ENCODE measurements at places on chromosomes 2 and 18. TPM values are rescaled to one million over a fixed set of nuclear protein-coding genes. Genes with fewer than 3 reads are reported as not detected.

NETO1 gene
- 0.56 TPM for total RNA-seq

DNA sequence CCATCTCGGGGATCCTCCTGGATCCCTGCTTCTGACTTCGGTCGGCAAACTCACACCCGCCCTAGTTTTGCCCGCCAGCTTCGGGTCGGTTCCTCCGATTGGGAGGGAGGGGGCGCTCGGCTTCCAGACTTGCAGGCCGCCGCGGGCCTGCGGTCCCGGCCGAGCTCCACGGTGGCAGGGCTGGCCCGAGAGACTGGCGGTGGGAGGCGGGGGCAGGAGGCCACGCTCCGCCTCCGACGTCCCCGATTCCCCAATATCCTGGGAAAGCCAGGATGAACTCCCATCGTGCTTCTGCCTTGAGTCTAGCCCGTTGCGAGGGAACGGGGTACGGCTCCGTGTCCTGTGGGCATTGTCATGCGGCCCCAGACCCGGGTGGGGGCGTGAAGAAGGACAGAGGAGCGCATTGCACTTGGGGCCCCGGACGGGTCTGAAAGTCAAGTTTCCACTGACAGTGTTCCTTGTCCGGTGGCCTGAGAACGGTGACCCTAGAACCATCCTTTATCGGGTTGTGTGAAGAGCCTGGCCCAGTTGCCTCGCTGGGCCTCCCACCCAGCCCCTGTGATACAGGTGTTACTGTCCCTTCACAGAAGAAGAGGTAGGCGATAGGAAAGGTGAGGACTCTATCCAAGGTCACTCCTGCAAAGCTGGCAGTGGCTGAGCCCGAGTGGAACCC is 2.4 kb upstream of the INHBB start:
- DNase-seq, result peak; percentile 95

- DNase-seq, result no peak
Observed at GRCh38 chr2:174485788-174486562, 854 bp downstream of the GPR155 start.

DNA sequence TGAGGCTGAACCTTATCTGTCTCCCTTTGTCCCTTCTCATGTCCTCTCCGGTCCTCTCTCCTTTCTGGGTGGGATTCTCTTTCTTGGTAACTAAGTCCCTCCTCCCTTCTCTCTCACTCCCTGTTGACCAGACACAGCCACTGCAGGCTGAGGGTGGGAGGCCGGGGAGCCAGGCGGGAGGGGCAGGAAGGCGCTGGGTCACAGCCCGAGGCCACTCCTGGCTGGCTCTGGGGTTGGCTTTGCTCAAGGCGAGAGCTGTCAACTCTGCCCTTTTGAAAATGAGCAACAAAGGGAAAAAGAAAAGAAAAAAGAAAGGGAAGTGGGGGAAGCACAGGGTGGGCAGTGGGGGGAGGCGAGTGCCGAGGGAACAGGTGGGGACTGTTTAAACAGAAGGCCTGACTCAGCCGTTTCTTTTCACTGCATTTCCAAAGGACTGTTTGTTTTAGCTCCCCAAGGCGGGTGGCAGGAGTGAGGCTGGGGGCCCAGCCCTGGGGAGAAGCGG is 70.5 kb upstream of the IGFBP5 start:
- no peak for DNase-seq

DNA sequence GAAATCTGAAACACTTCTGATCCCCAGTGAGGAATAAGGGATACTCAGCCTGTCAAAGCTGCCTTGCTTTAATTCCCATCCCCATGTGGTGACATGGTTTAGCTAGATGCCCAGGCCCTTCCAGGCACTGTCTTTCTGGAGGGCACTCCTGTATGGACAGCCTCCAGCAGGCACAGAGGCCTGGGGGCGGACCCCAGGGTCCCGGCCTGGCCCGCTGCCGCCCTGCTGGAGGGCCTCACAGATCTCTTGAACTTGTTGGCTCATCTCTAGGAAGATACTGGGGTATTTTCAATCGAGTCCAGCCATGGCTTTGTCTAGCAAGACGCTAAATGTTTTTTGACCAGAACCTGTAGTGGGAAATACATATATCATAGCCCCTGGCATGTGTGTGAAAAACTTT is 21.0 kb upstream of the CNNM3 start:
- no peak for DNase-seq

- no peak for DNase-seq
Observed at GRCh38 chr2:41180387-41180786, 728.5 kb upstream of the SLC8A1 start.

KLHL30 gene
- 10.7 TPM for total RNA-seq

ABCB11 gene
- not detected for total RNA-seq

DNA sequence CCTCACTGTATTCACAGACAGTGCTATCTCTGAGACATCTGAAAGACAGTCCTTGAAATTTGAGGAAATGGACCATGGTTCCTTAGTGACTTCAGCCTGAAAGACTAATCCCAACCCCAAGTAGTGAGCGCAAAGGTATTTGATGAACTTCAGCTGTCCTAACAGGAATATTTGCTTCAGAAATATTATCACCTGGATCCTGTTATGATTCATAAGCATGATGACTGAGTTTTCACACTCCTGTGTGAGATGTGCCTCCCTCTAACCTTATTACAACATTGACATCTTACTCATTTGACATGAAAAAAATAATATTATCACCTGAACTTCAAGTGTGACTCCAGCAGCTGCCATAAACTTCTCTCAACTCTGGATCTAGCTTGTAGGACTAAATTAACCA is 11.6 kb upstream of the MRPL19 start:
- DNase-seq, result no peak

DNA sequence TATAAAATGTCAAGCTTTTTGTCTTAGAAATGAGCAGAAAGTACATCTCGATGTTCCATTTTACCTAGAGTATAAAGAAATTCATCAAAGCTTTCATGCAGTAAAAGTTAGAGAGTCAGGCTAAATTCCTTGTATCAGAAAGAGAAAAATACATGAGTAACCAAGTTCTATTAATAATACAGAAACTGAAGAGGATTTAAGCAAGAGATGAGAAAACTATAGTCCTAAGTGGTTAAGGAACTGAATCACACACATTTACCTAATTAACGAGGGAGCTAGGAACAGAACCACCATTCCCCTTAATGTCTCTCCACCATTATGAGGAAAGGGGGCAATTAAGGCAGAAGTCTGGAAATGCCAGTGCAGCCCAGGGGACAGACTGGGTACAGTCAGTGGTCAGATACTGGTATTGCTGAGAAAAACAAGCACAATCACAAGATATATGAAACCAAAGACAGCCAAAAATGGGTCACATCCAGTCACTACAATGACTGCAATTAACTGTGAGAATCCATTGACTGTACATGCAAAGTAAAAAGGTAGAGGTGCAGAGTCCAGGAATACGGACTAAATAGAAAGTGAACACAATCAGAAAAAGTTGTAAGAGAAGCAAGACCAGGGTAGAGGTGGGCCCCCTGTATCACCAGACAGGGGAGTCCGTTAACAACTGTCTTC is 23.9 kb downstream of the MAP4K3 start:
- no peak for DNase-seq

GRCh38 chr2:37683241-37683640 is 11.8 kb upstream of the CDC42EP3 start:
- DNase-seq, result no peak

DNA sequence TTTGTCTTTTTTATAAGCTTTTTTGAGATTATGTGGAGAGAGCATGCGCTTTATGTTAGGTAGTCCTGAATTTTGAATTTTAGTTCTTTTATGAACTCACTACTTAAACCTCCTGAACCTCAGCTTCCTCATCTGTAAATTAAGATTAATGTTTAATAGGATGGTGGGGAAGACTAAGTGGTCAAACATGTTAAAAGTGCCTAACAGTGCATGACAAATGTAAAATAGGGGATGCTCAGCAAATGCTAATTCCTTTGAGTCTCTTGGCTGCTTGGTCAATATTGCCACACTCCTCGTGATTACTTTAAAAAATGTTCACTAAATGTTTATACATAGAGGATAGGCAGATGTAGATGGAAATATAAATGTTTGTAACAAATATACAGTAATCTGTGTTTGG is 6.8 kb downstream of the BIRC6 start:
- DNase-seq, result no peak

DNA sequence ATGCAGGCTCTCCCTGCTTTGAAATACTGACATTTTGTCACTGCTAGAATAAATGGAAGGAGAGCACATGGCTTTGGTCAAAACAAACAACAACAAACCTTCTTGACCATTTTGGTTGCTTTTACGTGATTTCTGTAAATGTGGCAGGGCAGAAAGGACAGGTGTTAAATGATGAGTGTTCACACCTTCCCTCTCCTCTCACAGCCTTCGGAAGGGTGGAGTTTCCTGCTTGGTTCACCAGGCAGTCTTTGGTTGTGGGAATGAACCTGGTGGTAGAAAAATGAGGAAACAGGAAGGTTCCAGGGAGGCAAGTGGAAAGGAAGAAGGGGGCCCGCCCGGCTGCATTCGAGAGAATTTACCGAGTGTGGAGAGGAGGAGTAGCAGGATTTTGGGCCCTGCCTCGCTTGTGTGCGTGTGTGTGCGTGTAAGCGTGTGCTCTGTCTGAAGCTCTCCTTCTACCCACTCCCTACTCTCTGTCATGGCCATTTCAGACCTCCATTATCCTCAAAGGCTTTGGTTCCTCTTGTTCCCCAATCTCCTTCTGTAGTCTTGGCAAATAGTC is 23.7 kb upstream of the SPP2 start:
- DNase-seq, result peak; percentile 82

DNA sequence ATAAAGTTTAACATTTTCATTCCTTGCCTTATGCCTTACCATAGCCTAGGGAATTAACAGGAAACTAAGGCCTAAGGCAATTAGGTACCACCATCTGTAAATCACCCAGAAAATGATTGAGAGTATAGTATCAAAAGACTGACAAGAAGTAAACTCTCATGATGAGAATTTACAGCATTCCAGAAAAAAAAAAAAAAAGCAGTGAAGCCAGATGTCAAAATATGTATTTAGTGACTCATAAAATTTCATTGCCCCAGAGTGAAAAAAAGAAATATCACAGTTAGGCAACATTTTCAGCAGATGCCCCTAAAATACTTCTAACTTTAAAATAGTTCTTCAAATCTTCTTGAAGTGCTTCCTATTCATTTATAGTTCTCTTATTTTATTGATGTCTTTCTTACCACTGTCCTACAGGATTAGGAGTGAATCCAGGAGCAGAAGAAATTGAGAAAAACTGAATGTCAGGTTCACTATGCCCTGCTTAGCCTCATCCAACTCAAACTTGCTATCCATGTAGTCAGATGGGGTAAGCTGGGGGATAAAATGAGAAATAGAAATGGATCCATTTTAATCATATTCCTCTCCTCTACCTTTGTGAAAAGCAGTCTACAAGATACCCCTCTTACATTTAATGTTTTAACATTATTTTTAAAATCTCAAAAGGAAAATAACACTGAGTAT is 57.3 kb upstream of the TANK start:
- no peak for DNase-seq

SCG2 gene
- 5.4 TPM for total RNA-seq

DNA sequence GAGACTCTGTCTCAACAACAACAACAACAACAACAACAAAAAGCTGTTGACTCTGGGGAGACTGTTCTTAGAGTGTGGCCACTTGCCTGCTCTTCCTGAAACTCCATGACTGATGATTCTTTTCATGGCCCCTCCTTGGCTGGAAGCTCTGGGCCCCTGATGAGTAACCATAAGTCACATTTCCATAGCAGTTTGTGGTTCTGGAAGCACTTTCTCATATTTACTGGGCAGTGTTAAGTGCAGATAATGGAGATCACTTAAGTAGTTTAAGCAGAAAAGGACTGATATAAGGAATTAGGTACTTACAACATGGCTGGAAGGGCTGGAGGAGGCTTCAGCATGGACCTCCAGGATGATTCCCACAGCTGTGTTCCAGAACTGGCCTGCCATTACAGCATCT is 147.3 kb upstream of the DLX2 start:
- no peak for DNase-seq

ALPP gene
- not detected for total RNA-seq

RNF152 gene
- total RNA-seq, result 13.5 TPM

EPB41L5 gene
- total RNA-seq, result 16.1 TPM

GRCh38 chr2:26241928-26242436 is 2.5 kb downstream of the HADHA start:
- no peak for DNase-seq

TRIM54 gene
- 0.32 TPM for total RNA-seq

GRCh38 chr2:50953021-50953420 is 78.9 kb downstream of the NRXN1 start:
- DNase-seq, result no peak

DNA sequence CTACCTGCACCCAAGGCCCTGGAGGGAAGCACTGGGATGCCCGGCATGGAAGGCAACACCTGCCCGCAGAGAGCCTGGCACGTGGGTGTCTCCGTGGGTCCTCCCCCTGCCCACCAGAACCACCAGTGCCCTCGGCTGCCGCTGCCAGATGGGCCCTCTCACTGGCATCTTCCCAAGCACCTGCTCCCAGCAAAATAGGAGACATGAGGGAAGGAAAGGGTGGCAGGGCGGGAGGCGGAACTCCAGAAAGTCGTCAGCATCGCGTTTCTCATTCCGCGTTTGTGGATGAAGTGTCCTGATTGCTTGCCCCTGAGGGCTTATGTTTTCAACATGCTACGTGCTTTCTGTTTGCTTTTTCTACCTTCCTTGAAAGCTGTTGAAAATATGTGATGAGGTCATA is 8.8 kb upstream of the SNTG2 start:
- no peak for DNase-seq

DNA sequence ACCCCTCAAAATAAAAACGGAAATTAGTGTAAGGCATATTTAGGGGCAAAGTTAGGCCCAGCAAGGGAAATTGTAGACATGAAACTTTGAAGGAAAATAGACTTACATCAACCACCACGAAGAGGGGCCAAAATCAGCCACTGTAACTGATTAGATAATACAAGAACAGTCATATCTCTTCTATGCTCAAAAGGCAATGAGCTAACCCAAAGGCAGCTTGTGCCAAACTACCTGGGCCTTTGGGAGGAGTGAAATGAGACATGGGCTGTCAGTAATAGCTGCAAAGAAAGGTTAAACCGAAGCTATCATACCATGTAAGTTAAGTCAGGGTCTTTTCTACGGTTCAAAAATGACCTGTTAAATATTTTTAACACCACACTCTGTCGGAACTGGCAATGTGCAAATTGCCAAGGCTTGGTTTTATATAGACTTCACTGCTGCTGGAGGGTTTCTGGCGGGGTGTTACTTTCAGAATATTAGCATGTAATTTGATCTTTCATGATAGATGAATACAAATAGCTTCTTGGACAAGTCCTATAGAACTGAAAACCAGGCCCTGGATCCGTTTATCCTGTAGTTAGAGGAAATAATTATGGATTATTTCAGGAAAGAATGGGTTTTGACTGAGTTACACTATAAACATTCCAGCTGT is 69.6 kb downstream of the ACVR1 start:
- no peak for DNase-seq

DNA sequence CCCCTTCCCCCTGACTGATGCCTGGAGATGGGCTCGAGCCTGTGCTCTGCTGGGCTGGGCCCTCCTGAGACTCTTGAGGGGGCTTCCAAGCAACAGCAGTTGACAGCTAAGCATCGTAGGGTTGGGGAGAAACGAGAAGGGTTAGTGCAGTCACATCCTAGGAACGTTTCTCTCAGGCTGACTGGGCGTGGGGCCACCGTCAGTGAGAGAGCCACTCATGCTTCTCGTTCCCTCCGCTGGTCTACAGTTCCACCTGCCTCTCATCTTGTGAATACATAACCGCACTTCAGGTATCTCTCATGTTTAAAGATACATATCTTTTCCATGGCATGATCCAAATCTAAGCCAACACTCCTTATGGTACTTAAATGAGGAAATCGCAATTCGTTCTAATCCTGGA is 66.4 kb downstream of the TRAPPC12 start:
- no peak for DNase-seq

CRYGC gene
- total RNA-seq, result not detected
